ENCODE measurements at places on chromosomes 1 and 21.

DNA sequence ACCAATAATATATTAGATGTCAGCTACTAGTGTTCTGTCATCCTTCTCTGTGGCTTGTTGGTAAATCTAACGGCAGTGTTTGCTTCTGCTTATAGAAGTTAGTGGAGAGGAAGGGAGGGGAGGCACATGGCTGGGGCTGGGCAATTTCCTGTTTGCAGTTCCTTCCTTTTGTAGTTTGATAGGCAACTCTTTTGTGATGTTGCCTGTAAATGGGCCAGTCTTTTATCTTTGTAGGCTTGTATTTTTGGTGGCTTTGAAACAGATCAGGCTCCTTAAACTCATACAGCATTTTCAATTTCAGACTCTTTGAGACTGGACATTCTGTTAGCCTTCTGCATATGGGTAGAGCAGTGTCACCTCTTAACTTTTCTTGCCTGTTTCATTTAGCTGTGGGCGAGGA lies 48.1 kb downstream of the CDC14A start:
- no peak for DNase-seq

DNA sequence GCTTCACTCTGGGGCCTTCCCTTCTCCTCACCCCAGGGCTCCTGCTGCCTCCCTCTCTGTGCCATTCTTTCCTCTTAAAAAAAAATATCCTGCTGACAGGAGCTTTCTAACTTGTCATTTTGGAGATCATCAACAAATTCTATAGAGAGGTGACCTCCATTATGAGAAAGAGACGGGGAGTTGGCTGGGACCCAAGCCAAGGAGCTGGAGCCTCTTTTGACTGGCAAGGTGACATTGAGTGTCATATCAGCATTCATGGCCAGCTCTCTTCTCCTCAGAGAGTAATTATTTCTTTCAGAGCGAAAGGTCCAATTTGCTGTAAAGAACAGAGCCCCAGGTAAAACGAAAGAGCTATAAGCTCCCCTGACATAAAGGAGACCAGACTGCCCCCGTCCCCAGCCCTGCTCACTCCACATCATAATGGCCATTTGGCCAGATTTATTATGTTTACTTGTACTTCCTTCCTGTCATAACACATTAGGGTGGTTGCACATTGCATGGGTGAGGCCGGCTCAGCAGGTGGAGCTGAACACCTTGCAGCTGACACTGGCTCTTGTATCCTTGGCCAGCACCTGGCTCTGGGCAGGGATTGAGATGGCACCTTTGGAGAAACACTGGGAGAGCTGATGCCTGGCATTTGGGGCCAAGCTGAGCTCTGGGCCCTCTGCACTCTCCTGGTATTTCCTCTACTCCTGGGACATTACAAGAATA lies 404.0 kb upstream of the VAMP3 start:
- DNase-seq, result no peak

DNA sequence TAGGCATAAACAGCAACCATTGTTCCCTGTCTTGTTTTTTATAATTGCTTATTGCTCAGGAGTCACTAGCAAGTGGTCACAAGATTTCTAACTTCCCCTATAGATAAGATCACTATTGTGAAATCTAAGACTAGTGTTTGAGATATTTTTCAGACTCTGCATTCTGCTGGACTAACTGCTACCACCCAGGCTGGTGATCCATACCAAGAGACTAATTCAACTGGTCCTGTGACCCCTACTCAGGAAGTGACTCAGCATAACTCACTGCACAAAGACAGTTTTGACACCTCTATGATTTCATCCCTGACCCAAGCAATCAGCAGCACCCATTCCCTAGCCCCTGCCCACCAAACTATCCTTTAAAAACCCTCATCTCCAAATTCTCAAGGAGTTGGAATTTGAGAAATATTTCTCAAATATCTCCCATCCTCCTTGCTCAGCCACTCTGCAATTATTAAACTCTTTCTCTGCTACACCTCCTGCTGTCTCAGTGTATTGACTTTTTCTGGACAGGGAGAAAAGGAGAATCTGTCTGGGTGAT lies 52.7 kb downstream of the TRIM33 start:
- no peak for DNase-seq

- DNase-seq, result no peak
These were observed 113.8 kb downstream of the RRAGC start for GRCh38 chr1:38745476-38746401.

DNA sequence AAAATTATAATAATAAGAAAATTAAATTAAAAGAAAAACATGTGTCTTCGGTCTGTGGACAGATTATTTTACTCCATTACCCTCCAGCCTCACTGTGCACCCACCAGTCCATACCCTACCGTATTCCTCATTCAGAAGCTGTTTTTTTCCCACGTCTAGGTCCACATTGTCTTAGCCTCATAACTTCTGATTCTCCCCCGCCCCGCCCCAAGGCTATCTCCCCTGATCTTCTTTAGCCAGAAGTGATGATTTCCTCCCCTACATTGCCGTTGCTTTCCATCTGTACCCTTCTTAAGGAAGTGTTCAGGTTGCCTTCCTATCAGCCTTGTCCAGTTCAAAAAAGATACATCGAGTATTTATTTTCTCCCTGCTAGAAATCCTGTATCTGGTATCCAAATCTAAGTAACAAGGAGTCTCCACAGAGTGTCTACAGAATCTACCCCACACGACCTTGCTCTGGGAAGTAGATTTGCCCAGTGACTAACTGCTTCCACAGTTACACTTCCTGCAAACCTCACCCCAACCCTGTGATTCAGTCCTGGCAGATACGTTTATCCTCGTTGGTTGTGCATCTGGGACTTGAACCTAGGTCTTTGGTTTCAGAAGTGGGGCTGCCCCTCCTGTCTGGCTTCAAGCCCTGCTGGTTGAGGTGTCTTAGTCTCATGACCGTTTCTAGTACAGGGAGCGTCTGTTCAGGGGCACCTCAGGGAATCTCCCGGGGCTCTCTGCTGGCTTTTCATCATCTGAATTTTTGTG lies 470.2 kb downstream of the CAMTA1 start:
- DNase-seq, result no peak

GRCh38 chr21:34583926-34584563 lies 30.9 kb downstream of the RCAN1 start:
- DNase-seq, result no peak

GRCh38 chr1:19786988-19787423 lies 12.7 kb downstream of the TMCO4 start:
- DNase-seq, result no peak

GRCh38 chr1:151860504-151861187 lies 7.1 kb upstream of the THEM5 start:
- no peak for DNase-seq

- no peak for DNase-seq
These were observed 44.9 kb downstream of the MAP3K21 start for GRCh38 chr1:233372218-233373120.

DNA sequence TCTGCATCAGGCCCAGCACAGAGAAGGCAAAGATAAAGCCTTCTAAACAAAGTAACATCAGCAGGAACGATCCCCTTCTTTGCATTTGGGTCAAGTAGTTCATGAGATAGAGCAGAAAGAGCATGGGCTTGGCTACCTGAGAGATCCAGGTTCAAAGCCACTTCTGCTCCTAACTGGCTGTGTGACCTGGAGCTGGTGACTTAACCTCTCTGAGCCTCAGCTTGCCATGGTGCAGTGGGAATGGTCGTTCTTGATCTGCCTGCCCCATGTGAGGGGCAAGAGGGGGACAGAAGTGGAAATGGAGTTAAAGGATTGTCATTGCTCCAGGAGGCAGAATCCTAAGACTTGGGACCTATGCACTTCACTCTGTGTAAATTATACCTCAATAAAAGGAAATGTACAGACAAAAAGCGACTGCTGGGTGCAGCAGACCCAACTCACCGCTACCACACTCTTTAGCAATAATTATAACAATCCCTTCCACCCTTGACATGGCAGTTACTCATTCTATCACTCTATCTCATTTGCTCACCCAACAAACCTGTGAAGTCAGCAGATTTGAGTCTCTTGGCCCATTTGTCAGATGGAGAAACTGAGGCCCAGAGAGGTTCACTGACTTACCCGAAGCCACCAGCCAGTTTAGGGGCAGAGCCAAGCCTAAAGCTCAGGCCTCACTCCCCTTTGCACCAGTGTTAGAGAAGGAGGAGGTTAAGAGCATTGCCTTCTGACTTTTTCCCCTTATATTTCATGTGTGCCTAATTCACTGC lies 1.5 kb upstream of the MATN1 start:
- DNase-seq, result no peak

GRCh38 chr1:242016479-242016878 lies 17.6 kb upstream of the MAP1LC3C start:
- DNase-seq, result no peak

- no peak for DNase-seq
These were observed 27.2 kb downstream of the TENT5C start for GRCh38 chr1:117633068-117633345.

- no peak for DNase-seq
These were observed 21.5 kb downstream of the NME7 start for GRCh38 chr1:169346036-169346589.

DNA sequence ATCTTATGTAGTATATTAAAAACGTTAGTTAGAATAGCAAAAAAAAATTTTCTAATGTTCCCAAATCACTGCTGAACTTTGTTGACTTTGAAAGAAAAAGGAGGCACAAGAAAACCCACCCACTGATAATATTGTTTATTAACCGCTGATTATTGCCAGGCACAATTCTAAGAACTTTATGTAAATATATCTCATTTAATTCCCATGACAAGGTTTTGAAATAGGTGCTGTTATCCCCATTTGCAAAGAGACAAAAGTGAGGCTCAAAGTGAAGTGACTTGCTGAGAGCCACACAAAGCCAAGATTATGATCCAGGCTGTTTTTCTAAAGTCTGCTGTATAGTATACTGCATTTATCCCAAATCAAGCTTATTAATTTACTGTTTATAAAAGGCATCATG lies 56.4 kb downstream of the SASS6 start:
- no peak for DNase-seq

DNA sequence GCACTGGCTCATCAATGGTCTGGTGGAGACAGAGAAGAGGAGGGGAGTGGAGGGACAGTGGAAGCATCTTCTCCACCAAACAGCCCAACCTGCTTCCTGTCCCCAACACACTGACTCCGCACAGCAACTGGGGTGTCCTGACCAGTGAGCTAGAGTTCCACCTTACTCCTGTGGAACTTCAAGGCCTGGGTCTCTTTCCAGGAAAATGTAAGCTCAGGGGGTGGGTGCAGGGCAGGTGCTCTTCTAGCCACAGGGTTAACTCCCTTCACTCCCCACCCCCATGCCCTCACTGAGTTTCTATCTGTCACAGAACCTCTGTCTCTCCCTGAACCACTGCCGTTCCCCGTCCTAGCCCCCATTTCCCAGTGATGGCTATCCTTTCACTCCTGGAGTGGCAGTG lies 876 bp downstream of the MOB3C start:
- no peak for DNase-seq
